Trophoblast cell (in vitro differentiated cells and primary cell): ENCODE measurements at places on chromosomes 12 and 14.

DNA sequence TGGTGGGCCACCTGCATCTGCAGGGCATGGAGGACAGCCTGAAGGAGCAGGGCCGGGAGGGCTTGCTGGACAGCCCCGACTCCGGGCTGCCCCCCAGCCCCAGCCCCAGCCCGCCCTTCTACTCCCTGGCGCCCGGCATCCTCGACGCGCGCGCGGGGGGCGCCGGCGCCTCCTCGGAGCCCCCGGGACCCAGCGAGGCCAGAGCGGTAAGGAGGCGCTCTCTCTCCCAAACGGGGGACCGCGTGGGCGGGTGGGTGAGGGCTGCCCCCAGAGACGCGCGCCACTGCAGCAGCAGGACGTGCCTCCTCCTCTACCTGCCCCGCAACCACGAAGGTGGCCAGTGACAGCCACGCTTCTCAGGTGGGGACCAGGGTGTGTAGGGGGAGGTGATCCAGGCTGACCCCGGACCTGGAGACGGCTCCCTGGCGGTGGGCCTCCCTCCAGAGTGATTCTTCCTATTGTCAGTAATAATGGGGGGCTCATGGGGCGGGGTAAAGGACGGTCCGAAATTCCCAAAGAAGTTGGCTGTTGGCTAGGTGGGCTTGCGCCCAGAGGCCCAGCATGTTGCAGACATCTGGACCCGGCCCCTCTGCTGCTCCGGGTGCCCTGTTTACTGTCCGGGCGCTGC, 652 bp downstream of the RFLNA start:
- no peak for DNase-seq

GRCh38 chr14:106218174-106218573, 691.8 kb downstream of the TMEM121 start:
- no peak for DNase-seq

GRCh38 chr12:68422956-68423574, 90.9 kb upstream of the MDM1 start:
- DNase-seq = no peak

DNA sequence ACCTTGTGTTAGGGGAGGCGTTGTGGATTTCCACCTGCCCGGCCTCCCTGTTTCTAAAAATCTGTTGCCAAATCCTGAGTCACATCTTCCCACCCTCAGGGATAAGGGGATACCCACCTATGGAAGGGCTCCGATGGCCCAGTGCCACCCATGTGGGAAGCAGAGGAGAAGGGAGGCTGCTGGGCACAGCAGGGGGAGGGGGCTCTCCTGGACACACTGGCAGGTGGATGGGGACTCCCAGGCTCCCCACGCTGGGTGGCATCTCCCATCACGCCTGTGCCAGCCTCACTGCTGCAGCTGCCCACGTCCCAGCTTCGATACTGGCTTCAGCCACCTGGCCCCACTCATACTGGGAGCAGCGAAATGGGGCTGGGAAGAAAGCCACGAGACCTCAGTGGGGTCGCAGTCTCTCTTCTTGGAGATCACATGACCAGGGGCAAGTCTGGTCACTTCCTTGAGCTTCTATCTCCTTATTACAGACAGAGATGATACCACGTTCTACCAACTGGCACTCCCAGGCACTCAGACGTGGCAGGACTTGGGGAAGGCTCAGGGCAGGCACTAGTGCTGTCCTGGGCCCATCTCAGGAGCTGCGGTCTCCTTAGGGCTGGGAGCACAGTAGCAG, 72.2 kb downstream of the PITPNM2 start:
- DNase-seq = no peak
